ENCODE measurements at places on chromosomes 6 and 20.
A peak's percentile ranks its signal among the peaks of the same experiment; 100 is the strongest.

- no peak for DNase-seq
- H3K36me3 ChIP-seq: no peaks in the 10 kb centered on the region
- peaks cover 4% of the 10 kb centered on the region for H3K27me3 ChIP-seq
- peaks cover 4% of the 10 kb centered on the region for H3K4me1 ChIP-seq
- H3K4me3 ChIP-seq: no peak overlapping the region
These were observed 85.8 kb downstream of the FOXF2 start for GRCh38 chr6:1475174-1475573.

- no peak overlapping the region for H3K4me3 ChIP-seq
- no peaks in the 10 kb centered on the region for H3K36me3 ChIP-seq
- no peaks in the 10 kb centered on the region for H3K4me1 ChIP-seq
- no peak for DNase-seq
These were observed 60.7 kb downstream of the GRIK2 start for GRCh38 chr6:101454106-101454676.

DNA sequence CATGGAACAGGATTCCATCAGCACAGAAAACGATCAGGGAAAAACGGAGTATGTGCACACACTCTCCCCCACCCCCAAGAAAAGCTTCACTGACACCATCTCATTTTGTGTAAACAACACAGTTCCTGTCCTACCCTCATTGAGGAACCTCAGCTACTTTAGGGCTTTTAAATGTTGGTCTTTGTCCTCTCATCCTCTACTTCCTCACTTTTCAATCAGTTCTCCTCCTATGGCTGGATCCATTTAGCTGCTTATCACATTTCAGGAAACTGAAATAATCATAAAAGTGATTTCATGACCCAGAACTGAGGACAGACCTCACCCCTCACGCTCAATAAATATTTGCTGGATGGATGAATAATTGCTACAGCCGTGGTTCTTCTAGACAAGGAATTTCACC, 33.1 kb upstream of the PNRC1 start:
- H3K27me3 ChIP-seq: no peaks in the 10 kb centered on the region
- no peak overlapping the region for H3K27ac ChIP-seq
- DNase-seq: no peak
- no peak overlapping the region for H3K4me3 ChIP-seq
- peaks cover 20% of the 10 kb centered on the region for H3K4me1 ChIP-seq
- no peaks in the 10 kb centered on the region for H3K36me3 ChIP-seq

- H3K27ac ChIP-seq: no peak overlapping the region
- H3K4me1 ChIP-seq: no peaks in the 10 kb centered on the region
- H3K36me3 ChIP-seq: no peaks in the 10 kb centered on the region
These were observed 118.5 kb downstream of the GFRAL start for GRCh38 chr6:55445648-55446204.

GRCh38 chr20:58094698-58095097, 133.8 kb downstream of the ANKRD60 start:
- no peaks in the 10 kb centered on the region for H3K4me1 ChIP-seq
- H3K36me3 ChIP-seq: no peaks in the 10 kb centered on the region
- peaks cover 2% of the 10 kb centered on the region for H3K27me3 ChIP-seq
- no peak overlapping the region for H3K27ac ChIP-seq
- no peak overlapping the region for H3K4me3 ChIP-seq

GRCh38 chr20:59403261-59403961, 103.0 kb downstream of the EDN3 start:
- H3K4me3 ChIP-seq: peak overlapping the region; percentile 57
- no peaks in the 10 kb centered on the region for H3K4me1 ChIP-seq
- no peaks in the 10 kb centered on the region for H3K36me3 ChIP-seq

DNA sequence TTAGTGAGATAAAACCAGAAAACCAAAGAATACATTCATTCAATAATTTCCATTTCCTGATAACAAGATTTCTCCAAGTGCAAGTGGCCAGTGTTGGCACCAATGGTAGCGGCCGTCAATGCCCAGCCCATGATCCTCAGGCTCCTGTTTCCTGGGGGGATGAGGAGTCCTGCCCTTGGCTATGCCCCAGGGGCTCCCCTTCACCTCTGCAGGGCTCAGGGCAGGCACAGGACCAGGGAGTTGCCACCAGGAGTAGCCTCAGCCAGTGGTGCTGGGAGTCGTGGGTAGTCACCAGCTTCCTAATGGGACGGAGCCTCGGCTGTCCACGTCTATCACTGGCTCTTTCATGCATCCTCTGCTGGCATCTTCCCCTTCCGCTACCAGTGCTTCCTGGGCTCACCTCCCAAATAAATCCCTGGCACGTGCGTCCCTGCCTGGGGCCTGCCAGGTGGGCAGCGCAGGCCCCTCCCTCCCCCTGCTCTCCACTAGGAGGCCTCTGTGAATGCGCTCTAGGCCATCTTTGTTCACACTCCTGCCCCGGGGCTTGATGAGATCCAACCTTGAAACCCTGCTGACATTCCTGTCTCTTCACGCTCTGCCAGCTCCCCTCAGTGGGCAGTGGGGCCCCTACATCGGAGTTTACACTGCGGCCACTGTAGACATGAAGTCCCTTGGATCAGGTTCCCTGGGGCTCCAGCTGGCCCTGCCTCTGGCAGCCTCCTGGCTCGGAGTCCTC, 215.7 kb downstream of the SYNDIG1 start:
- no peaks in the 10 kb centered on the region for H3K4me1 ChIP-seq
- no peaks in the 10 kb centered on the region for H3K36me3 ChIP-seq
- H3K27ac ChIP-seq: no peak overlapping the region
- H3K27me3 ChIP-seq: peaks cover 6% of the 10 kb centered on the region
- no peak overlapping the region for H3K4me3 ChIP-seq
- no peak for DNase-seq

DNA sequence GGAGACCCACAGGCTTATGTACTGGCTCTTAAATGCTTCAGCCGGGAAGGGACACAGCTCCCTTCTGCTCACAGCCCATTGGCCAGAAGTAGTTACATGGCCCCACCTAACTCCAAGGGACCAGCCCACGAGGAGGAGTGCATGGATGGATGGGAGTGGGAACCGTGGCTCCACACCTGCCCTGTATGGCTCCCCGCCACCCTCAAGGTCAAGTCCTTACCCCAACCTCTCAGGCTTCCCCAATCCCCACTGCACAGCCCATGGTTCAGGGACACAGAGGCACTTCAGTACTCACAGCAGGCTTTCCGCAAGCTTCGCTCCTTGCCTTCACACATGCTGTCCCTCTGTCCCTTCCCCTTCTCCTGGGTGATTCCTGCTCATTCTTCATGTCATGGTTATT, 137.9 kb upstream of the KCNG1 start:
- peaks cover 6% of the 10 kb centered on the region for H3K27me3 ChIP-seq
- no peak overlapping the region for H3K27ac ChIP-seq
- DNase-seq: no peak
- H3K4me1 ChIP-seq: no peaks in the 10 kb centered on the region

- H3K4me3 ChIP-seq: no peak overlapping the region
- peak overlapping the region; percentile 6 for H3K27ac ChIP-seq
These were observed 22.1 kb downstream of the ARMC2 start for GRCh38 chr6:108870357-108870756.

DNA sequence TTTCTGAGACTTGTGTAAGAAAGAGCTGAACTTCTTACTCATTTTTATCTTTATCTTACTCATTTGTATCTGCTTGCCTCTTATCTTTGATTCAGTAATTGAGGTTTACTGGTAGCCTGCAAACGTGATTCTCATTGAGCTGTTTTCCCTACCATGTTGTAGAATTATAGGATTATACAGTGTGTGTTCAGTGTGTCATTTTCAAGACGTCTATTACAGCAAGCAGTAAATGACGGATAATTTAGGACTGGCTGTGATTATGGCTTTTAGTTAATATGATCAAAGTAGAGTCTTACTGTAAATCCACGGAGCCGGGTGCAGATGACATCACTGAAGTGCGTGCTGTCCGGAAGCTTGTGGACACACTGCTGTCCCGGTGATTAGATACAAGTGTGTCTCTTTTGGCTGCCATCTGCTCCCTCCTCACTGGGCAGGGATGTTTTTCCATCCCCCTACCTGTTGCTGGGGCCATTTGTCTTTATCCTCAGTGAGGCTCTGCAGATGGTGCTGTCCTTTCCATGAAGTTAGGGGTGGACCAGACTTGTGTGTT, 6.0 kb downstream of the NELFCD start:
- peaks cover 22% of the 10 kb centered on the region for H3K4me1 ChIP-seq
- H3K27ac ChIP-seq: no peak overlapping the region
- no peak overlapping the region for H3K4me3 ChIP-seq

DNA sequence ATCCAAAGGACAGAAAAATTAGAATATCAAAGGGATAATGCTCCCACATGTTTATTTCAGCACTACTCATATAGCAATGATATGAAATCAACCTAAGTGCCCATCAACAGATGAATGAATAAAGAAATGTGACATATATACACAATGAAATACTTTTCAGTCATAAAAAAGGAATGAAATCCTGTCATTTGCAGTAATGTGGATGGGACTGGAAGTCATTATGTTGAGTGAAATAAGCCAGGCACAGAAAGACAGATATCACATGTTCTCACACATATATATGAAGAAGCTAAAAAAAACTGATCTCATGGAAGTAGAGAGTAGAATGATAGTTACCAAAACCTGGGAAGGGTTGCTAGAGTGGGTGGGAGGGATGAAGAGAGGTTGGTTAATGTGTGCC, 135.7 kb downstream of the IBTK start:
- no peaks in the 10 kb centered on the region for H3K4me1 ChIP-seq
- H3K36me3 ChIP-seq: no peaks in the 10 kb centered on the region
- no peaks in the 10 kb centered on the region for H3K27me3 ChIP-seq
- H3K27ac ChIP-seq: no peak overlapping the region

DNA sequence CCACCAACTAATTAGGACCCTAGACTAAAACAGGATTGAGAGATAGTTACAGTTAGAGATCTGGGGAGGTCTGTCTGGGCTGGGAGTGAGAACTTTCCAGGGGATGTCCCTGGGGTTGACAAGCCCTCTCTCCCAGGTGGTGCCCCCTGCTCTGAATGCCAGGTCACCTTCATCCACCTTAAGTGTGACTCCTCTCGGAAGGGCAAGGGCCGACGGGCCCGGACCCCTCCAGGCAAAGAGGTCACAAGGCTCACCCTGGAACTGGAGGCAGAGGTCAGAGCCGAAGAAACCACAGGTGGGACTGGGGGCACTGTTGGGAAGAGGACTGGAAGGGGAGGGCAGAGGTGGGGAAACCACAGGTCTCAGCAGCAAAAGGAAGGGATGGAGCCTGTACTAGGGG, 17.0 kb upstream of the ZNF76 start:
- H3K27ac ChIP-seq: no peak overlapping the region
- H3K36me3 ChIP-seq: peaks cover 2% of the 10 kb centered on the region

- no peaks in the 10 kb centered on the region for H3K36me3 ChIP-seq
- H3K4me3 ChIP-seq: no peak overlapping the region
- no peak overlapping the region for H3K27ac ChIP-seq
- no peaks in the 10 kb centered on the region for H3K4me1 ChIP-seq
These were observed 72.1 kb downstream of the TRAM2 start for GRCh38 chr6:52504782-52505136.

- H3K4me1 ChIP-seq: peaks cover 41% of the 10 kb centered on the region
- H3K36me3 ChIP-seq: peaks cover 43% of the 10 kb centered on the region
- H3K27ac ChIP-seq: no peak overlapping the region
- no peak for DNase-seq
- no peak overlapping the region for H3K4me3 ChIP-seq
- no peaks in the 10 kb centered on the region for H3K27me3 ChIP-seq
These were observed 101.3 kb downstream of the RTN4IP1 start for GRCh38 chr6:106527979-106528378.

GRCh38 chr6:22113026-22113766, 183.6 kb downstream of the PRL start:
- H3K4me3 ChIP-seq: no peak overlapping the region
- H3K36me3 ChIP-seq: no peaks in the 10 kb centered on the region
- DNase-seq: no peak
- H3K27me3 ChIP-seq: no peaks in the 10 kb centered on the region
- H3K27ac ChIP-seq: no peak overlapping the region
- no peaks in the 10 kb centered on the region for H3K4me1 ChIP-seq

GRCh38 chr6:36309203-36309602, 27.5 kb downstream of the BNIP5 start:
- peaks cover 7% of the 10 kb centered on the region for H3K27me3 ChIP-seq
- no peaks in the 10 kb centered on the region for H3K36me3 ChIP-seq
- H3K4me1 ChIP-seq: no peaks in the 10 kb centered on the region
- H3K4me3 ChIP-seq: no peak overlapping the region

GRCh38 chr20:37918035-37918434, 15.1 kb downstream of the VSTM2L start:
- no peak for DNase-seq
- H3K27ac ChIP-seq: no peak overlapping the region
- H3K4me1 ChIP-seq: peaks cover 18% of the 10 kb centered on the region
- H3K36me3 ChIP-seq: no peaks in the 10 kb centered on the region

GRCh38 chr20:48489656-48490055, 338.1 kb downstream of the PREX1 start:
- H3K36me3 ChIP-seq: no peaks in the 10 kb centered on the region
- no peaks in the 10 kb centered on the region for H3K4me1 ChIP-seq
- H3K27me3 ChIP-seq: peaks cover 6% of the 10 kb centered on the region
- no peak overlapping the region for H3K27ac ChIP-seq

DNA sequence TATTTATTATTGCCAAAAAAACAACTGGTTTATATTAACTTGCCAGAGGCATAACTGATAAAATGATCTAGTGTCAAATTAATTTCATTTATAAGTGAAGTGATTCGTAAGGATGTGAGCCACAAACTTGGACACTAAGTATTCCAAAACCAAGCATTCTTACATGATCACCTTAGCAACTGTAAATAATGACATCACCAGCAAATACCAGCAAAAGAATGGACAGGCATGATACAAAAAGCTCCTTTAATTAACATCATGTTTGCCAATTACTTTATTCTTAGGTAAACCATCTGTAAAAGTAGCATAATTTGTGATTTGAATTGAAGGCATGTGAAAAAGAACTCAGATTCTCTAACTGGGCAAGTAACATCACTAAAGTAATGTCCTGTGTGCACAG, 17.2 kb upstream of the FNDC1 start:
- H3K4me3 ChIP-seq: no peak overlapping the region
- peaks cover 5% of the 10 kb centered on the region for H3K4me1 ChIP-seq
- H3K36me3 ChIP-seq: peaks cover 2% of the 10 kb centered on the region
- H3K27me3 ChIP-seq: peaks cover 28% of the 10 kb centered on the region

GRCh38 chr20:6057691-6058090, 3.8 kb upstream of the LRRN4 start:
- no peak for DNase-seq
- no peaks in the 10 kb centered on the region for H3K36me3 ChIP-seq
- no peak overlapping the region for H3K27ac ChIP-seq
- H3K4me1 ChIP-seq: peaks cover 4% of the 10 kb centered on the region
